ENCODE measurements at places on chromosomes 5 and 9.
A peak's percentile ranks its signal among the peaks of the same experiment; 100 is the strongest.

- DNase-seq: no peak
Observed at GRCh38 chr9:4206718-4207117, 93.2 kb downstream of the GLIS3 start.

DNA sequence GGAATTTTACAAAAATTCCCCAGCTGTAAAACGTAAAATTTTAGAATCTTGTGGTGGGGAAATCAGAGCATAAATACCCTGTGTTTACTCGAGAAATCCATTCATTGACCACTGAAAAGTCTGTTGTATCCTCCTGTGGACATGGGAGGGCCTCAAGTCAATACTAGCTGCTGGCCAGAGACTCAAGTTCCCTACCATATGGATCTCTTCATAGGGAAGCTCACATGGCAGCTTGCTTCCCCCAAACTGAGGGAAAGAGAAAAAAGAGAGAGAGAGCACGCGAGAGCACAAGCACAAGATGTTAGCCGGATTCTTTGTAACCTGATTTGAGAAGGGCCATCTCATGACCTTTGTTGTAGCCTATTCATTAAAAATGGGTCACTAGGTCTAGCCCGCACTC lies 591.9 kb downstream of the LRRC70 start:
- DNase-seq: no peak

- no peak for DNase-seq
Observed at GRCh38 chr9:76462126-76462525, 3.1 kb downstream of the GCNT1 start.

GRCh38 chr9:6667633-6668280 lies 22.2 kb upstream of the GLDC start:
- DNase-seq: peak; percentile 33

GRCh38 chr5:80204808-80205614 lies 50.8 kb downstream of the SERINC5 start:
- no peak for DNase-seq

DNA sequence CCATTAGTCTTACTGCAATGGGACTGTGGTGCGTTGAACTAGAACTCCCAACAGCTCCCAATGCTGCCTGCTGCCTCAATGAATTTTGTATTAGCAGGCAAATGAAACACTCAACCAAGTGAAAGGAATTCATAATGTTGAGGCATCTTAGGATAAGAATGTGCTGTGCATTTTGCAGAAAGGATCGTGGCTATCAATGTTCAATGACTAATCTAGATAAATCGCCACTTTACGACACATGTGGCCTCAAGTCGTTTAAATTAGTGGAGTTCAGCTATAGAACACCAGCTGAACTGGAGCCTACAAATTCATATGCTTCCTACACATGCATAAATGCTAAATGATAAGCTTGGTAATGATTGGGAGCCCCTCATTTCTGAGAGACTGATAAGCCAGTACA lies 318.4 kb downstream of the PSAT1 start:
- DNase-seq: no peak

DNA sequence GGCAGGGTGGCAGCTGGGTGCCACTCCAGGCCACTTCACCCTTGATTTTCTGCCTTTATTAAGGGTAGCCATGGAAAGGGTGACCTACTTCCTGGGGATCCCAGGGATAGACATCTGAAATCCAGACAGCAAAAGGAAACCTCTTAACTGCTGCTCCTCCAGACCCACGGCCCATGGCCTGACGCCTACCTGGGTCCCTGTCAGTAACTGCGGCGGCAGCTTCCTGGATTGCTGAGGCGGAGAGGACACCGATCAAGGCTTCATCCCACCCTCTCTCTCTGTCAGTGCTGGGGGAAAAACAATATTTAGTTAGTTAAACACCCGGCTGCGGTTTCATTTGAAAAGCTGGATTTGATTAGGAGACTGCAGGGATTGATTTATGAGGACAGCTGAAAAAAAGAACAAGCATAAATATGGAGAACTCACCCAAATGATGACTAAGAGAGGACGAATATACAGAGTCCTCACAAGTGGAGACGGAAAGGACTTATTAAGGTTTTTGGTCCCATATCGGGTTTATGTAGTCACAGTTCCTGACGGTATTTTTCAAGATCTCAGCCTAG lies 158.7 kb upstream of the KLF4 start:
- no peak for DNase-seq

DNA sequence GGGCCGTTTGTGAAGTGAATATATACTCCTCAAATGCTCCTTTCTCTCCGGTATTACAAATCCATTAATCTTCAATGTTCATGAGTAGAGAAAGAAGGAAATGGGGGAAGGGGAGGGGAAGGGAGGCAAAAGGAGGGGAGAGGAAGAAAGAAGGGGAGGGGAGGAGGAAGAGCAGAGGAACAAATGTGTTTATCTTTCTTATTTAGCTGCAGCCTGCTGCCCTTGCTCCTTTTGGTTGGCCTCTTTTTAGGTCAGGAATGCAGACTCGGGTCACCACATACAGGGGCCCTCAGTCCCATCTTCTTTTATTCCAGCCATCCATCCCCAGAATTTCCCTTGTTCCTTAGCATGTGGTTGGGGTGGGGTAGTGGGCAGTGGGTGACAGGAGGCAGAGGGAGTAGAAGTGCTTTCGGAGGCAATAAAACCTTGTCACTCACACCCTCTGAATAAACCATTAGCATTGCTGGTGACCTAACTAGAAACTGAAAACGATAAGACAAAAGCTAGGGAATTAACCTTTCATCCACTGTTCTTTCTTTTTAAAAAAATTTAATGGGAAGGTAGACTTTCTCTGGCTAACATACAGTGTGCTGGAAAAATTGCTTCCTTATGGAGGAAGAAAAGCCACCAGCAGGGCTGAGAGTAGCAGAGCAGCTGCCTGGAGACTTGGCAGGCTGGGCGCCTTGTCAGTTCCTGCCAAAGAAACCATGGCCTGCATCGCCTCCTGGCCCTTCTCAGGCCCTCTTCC lies 16.8 kb upstream of the PRLR start:
- no peak for DNase-seq

DNA sequence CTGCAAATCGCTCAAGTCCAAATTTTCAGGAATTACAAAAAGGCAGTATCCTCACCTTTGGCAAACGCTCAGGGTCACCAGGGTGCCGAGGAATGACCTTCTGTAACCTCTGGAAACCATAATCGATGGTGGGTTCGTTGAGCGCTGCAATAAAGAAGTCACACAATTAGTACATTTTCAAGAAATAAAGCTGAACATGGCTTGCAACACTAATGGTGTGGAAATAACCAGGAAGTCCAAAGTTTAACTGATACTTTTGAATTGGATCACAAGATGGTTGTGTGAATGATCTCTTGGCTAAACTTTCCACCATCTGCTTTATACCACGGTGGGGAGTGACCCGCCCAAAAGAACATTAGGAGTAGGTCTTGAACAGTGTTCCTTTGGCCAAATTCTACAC lies 368.7 kb downstream of the EBF1 start:
- no peak for DNase-seq

- no peak for DNase-seq
Observed at GRCh38 chr5:128083811-128084227, 253 bp downstream of the SLC12A2 start.

All from CD4-positive, alpha-beta T cell treated with Interleukin-4 for 1 hour (primary cell).